ENCODE measurements at places on chromosomes 12 and 14.

- peak; percentile 86 for DNase-seq
Measured at GRCh38 chr12:13362260-13362841, 165.8 kb downstream of the EMP1 start.

DNA sequence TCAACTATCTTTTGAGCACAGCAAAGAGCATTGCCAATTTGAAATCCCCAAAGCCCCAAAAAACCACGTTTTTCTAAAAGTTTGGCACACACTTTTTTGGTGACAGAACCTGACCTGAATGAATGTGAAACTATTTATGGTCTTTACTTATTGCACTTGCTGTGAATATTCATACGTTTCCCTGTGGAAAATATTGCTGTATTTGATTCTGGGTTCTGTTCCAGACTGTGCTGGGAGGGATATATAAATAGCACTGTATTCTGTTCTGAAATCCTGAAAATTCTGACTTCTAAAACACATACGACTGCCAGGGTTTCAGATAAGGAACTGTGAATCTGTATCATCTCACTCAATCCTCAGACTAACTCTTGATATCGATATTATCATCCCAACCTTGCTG, 35.1 kb downstream of the NR1H4 start:
- DNase-seq: no peak

DNA sequence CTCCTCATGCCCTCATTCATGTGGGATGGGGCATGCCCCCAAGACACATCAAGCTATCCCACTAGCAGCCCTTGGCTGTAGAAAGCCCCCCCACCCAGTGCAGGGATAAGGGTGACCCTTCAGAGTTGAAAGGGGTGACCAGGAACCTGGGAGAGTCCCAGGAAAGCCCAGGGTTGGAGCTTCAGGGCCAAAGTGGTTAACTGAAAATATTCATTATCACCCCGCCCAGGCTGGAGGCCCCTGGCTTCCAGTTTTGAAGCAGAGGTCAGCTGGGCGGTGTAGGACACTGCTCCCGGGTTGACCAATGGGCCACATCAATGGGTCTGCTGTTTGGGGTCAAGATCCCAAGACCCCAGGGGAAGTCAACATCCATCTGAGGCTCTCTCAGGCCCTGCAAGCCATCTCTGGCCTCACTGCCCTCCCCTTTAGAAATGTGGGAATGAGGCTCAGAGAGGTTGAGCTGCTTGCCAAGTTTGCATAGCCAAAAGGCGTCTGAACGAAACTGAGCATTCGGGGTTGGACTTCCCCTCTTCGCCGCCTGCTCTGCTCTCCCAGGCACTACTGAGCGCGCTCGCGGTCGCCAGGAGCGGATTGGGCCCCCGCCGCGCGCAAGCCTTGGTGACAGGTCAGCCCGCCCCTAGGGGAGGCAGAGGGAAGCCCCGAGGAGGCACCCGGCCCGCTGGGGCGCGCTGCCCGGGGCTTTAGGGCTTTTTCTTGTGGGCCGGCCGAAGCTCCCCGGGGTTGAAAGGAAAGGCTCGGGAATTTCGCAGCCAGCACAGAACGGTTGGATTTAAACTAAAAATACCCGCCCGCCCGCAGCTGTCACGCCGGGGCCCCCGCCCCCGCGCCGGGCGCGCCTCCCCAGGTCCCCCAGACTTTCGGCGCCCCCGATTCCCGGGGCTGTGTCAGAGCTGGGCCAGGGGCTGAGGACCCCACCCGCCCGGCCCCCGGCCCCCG, 576 bp downstream of the SYNE3 start:
- DNase-seq: peak; percentile 80

- no peak for DNase-seq
Measured at GRCh38 chr12:65614259-65614889, 209.9 kb upstream of the HMGA2 start.

- peak; percentile 84 for DNase-seq
Measured at GRCh38 chr12:56119361-56119796, 1.3 kb downstream of the ZC3H10 start.

GRCh38 chr12:1189163-1189562, 198.1 kb downstream of the ERC1 start:
- no peak for DNase-seq

DNA sequence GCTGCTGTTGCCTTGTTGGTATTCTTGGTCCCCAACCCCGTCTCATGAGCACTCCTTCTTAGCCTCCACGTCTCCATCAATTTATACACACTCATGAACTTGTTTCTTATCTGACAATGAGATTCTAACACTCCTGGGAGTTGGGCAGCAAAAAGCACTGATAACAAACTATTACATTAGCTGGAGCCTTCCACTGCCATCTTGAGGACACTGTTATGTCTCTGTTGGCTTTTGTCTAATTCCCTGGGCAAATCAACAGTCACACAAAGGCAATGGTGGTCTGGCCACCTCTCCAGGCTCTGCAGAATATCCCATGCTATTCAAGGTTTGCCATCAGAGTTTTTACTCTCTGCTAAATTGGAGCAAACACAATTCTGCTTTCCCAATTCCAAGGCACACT, 117.8 kb upstream of the COCH start:
- no peak for DNase-seq

- no peak for DNase-seq
Measured at GRCh38 chr14:56888274-56888673, 78.0 kb upstream of the OTX2 start.

- DNase-seq: peak; percentile 88
Measured at GRCh38 chr12:29710104-29710503, 73.6 kb downstream of the TMTC1 start.

DNA sequence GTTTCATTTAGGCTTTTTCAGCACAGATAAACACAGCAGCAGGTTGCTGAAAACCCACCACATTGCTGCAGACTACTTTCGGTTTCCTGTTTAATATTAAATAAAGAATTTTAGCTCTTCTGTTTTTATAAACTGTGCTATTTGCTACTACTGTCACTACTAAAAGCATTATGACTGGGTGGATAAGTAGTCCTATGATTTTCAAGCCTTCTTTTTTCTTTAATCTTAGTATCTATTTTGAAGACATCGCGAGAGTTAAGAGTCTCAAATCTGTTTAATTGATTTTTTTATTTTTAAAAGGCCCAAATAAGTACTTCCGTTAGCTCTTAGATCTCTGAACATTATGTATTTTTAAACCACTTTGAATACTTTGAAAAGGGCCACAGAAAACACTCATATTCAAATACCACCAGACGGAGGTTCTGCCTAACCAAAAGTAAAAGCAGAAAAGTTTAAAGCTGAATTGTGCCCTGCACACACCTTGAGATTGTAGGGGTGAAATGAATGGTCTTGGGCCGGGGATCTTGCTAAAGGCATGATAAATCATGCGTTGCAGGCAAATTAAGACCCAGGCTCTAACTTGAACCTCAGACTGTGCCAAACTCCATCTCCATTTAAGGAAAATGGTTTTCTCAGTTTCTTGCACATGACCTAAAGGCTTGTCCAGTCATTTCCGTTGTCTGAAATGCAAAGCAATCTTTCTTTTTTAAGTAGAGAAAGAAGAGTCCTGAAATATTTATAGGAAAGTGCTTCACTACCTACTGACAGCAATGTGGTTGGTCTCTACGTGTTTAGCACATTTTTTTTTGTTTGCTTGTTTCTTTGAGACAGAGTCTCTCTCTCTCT, 13.6 kb upstream of the FOXN3 start:
- no peak for DNase-seq

GRCh38 chr14:92916201-92916600, 6.7 kb upstream of the CHGA start:
- no peak for DNase-seq

GRCh38 chr12:92085040-92085735, 60.5 kb downstream of the BTG1 start:
- DNase-seq: no peak

GRCh38 chr14:75430526-75430925, 2.7 kb downstream of the JDP2 start:
- no peak for DNase-seq

Measured in BE2C (cell line).